Glomerular endothelial cell (primary cell): ENCODE measurements at places on chromosomes 2 and 18.

- no peak for DNase-seq
Observed at GRCh38 chr2:223545830-223546229, 56.3 kb downstream of the SCG2 start.

- no peak for DNase-seq
Observed at GRCh38 chr2:188078534-188078933, 213.1 kb upstream of the GULP1 start.

DNA sequence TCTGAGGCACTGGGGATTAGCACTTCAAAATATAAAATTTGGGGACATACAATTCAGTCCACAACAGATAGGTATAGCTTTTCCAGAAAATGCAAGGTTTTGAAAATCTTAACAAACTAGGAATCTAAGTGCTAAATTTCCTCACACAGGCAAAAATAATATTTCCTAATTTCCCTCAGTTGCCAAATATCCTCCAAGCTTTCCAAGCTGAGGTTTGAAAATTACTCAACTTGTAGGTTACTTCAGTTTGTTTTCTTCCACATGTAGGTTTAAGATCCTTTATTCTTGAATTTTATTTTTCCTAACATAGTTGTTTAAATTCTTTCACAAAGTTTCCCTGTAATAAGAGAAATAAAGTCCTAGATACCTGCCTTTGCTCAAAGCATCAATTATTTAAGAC lies 192.9 kb upstream of the NRXN1 start:
- no peak for DNase-seq

DNA sequence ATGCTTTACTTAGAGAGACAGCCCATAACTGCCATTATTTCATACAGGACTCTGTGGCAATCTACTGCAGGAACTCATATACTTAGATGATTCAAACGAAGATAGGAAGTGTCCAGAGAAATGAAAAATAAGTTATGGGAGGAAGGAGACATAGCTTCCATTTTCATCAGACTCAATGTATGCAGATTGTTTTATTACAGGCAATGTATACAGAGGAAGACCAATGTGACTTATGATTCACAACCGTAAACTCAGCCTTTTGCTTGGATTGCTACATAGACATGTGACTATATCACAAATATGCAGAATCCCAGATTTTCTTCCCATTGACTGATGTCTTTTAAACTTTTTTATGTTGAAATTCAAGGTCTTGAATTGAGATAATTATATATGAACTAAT lies 793.4 kb downstream of the SATB2 start:
- no peak for DNase-seq

- no peak for DNase-seq
Observed at GRCh38 chr2:54577944-54578647, 122.0 kb downstream of the SPTBN1 start.

DNA sequence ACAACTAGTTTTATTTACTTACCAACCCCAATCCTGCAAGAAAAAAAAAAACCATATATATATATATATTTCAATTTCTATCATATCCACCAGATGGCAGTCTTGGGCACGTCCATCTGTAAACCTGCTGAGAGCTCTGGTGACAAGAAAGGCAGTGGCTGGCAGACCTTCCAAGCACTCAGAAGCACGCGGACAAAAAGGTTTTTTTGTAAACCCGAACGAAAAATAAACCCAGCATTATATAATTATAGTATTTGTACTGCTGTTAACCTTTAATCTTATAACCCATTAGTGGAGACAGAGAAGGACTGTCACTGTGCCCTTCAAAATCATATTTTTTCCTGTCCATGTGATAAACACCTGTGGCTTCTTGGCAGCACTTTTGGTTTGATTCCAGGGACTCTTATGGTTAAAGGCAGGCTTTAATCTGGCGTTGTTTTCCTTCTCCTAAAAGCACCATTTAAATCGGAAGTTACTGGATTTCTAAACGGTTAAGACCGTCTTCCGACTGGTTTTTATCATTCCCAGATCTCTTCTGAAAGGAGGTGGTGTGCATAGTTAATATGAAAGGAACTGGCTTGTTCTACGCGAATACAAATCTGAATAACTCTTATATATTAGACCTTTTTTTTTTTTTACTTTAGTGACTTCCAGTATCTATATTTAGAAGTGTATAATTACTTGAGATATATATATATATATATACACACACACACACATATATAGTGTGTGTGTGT lies 31.0 kb upstream of the SLC3A1 start:
- DNase-seq = peak; percentile 56

DNA sequence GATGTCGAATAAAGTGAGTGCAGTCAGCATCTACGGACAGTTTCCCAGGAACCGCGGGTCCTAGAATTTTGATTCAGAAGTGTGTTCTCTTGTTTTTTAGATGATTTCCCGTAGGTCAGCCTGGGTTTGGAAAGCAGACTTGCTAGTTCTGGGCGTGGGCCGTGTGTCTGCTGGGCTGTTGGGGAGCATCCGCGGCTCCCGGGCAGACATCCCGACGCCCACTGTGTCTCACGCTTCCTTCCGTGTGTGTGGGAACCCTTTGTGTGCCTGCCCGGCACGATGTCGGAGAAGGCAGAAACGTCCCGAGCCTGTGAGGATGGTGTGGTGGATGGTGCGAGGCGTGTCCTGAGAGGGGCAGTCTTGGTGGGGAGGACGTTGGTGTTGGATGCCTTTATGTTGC lies 18.4 kb downstream of the CTDP1 start:
- DNase-seq = no peak

DNA sequence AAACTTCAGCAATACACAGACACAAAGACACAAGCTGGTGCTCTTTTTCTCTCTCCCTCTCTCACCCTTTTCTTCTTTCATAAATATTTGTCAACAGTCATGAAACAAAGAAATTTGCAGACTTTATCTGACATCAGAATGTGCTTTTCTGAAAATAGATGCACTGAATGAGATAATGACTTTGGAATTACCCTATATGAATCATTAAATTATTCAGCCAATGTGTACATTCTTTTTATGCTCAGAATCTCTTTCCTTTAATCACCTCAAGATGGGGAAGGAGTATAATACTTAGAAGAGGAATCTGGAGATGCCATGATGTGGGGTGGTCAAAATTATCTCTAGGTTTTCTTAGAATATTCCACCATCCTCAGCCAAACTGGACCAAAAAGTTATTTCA lies 289.9 kb downstream of the LRRTM1 start:
- no peak for DNase-seq

GRCh38 chr2:199764273-199764800 lies 86.7 kb downstream of the FTCDNL1 start:
- no peak for DNase-seq

- DNase-seq = no peak
Observed at GRCh38 chr2:182680837-182681236, 35.2 kb upstream of the DNAJC10 start.

- DNase-seq = no peak
Observed at GRCh38 chr2:236768393-236769140, 198.9 kb downstream of the ACKR3 start.

- no peak for DNase-seq
Observed at GRCh38 chr18:35344736-35345459, 678 bp upstream of the ZNF24 start.

DNA sequence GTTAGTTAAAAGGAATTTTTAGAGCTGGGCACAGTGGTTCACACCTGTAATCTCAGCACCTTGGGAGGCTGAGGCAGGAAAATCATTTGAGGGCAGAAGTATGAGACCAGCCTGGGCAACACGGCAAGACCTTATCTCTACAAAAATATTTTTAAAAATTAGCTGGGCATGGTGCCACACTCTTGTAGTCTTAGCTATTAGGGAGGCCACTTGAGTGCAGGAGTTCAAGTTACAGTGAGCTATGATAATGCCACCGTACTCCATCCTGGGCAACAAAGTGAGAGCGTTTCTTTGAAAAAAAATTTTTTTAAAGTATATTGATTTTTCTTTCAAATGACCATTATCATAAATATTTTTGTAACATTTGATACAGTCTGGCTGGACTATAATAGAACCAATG lies 93.6 kb upstream of the FAM117B start:
- no peak for DNase-seq

GRCh38 chr2:100141906-100142305 lies 484 bp downstream of the AFF3 start:
- no peak for DNase-seq

DNA sequence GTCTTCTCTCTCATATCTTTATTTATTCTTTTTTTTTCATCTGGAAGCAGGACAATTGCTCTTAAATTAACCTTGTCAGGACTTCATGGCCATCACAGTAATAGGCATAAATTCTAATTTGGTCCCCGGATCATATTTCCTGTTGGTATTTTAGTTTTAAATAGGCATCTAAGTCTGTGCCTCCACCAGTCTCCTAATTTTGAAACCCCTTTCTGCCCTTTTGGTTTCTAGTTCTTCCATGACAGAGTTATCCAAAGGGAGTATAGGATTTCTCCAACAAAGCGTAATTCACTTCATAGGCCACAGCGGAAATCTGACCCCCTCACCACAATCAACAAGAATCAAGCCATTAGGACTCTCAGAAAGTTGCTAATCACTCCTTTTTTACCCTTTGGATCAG lies 3.8 kb downstream of the EPHA4 start:
- DNase-seq = no peak

DNA sequence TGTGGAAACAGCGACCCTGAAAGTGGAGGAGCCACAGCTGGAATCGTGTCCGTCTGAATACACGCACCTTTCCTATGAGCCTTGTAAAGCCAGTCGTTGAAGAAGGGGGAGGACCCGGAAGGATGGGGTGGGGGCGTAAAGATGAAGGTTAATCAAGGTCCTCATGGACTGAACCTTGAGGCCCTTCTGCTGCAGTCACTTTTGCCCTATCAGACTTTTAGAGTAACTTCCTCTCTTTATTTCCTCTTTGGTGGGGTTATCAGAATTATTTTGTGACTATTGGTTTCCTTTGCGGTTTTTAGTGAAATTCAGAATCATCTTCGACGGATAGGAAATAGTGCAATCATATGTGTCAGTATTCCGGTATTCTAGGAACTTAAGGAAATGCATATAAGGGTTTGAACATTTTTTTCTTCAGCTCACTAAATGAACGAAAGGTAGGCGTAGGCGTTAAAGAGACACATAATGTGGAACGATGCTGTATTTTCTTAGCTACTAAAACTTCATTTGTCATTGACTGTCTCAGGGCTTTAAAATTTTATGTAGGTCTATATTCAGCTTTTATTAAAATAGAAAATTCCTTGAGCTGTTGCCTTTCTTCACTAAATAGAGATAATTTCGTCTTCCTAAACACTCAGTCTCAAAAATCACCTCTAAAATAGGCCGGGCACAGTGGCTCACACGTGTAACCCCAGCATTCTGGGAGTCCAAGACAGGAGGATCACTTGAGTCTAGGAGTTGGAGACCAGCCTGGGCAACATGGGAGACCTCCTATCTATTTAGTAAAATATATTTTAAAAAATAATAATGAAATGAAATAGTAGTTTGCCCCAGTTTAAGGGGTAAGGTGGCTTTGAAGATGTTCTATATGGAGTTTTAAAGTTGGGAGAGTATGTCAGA lies 1.4 kb upstream of the YES1 start:
- no peak for DNase-seq

GRCh38 chr18:26487437-26487836 lies 60.9 kb downstream of the KCTD1 start:
- no peak for DNase-seq

- no peak for DNase-seq
Observed at GRCh38 chr2:126227250-126227649, 428.7 kb upstream of the GYPC start.

DNA sequence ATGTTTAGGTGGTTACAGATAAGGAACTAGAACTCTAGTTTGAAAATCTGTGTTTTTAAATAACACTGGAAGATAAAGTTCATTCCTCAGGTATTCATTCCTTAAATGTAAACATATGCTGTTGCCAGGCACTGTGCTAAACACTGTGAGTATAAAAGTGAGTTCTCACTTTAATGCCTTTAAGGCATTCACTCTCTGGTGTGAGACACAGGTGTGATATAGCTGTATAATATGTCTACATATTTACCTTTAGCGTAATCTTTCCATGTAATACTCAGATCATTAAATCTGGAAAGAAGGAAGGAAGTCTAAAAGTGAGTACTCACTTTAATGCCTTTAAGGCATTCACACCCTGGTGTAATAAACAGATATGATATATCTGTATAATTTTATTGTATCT lies 472.6 kb downstream of the PARD3B start:
- DNase-seq = no peak
